ENCODE measurements at places on chromosomes 4 and X.

DNA sequence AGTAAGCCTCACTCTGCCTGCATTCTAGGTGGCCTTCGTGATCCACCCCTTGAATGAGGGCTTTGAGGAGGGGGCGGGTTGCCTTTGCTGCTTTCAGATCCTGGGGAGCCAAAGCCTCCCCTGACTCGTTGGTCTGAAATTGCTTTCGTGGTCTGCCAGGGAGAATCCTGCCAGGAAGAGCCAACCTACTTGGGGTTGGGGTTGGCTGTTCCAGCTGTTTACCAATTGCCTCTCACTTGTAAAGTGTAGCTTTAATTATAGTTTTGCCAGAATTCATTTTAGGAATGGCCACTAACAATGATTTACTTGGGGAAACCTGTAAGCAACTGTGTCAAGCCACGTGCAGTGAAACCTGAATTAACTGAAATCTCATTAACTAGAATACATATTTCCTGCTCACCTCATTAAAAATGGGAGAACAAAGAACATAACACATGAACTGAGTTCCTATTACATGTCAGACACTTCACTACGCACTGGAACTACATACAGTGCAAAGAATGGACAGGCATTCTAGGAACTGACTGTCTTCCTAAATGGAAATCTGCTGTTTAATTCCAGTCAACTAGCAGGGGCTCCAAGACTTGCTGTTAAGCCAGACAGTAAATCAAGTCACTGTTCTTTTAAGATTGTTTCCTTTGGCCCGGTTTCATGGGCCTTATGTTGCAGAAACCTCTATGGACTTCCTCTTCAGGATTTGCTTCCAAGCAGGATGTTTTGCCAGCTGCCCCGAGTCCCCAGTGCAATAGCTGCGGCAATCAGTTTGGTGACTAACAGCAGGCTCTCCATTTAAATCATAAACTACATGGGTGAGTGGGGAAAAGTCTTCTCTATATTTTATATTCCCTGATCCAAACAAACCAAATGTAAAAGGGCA is 16.4 kb upstream of the NKRF start:
- DNase-seq, result no peak

- DNase-seq, result no peak
Measured at GRCh38 chr4:4392501-4393183, 5.7 kb downstream of the NSG1 start.

DNA sequence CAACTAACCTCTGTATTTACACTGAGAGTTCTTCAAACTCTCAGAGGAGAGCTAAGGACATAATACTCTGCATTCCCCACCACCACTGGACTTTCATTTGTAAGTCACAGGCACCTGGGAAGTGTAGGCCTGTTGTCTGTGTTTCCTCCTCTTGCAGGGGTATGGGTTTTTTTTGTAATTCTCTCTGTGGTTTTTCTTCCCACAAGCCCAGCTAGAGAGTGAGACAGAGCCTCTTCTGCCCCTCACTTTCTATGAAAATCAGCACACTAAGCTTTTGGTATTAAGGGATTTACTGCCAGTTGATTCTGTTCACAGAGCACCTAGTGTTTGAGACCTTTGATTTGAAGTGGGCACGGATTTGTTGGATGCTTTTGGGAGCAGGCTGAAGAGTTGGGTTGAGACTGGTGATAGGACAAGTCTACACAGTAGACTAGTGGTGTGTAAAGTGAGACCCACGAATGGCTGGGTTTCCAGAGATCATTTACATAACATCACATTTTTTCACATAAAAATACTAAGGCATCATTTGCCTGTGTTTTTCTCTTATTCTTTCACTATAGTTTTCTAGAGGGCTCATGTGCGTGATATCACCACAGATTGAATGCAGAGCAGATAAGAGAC is 28.9 kb upstream of the WDR17 start:
- no peak for DNase-seq

DNA sequence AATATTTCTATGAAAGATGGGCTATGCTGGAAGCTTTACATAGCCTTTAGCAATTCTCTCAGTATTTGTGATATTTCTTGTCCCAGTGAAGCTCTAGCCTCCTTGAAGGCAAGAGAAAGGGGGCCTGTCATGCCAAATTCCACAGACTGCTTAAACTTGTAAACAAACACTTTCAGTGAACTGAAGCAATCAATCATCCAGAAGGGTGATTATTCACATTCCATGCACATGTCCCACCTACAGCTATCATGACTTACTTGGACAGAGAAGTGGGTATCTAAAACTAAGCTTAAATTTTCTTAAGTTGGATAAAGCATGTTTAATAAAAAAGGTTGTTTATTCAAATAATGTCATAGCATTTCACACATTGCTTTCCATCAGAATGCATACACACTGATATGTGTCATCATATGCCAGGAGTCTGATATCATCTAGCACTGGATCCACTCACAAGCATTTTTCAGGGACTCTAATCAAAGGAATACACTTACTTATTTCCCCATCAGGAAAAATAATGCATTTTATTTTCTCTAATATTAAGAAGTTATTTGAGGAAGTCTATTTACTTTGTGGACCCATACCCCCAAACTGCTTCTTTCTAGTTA is 1.2 kb upstream of the FSTL5 start:
- DNase-seq, result no peak

- DNase-seq, result no peak
Measured at GRCh38 chr4:172892300-172892699, 276.3 kb upstream of the GALNT7 start.

DNA sequence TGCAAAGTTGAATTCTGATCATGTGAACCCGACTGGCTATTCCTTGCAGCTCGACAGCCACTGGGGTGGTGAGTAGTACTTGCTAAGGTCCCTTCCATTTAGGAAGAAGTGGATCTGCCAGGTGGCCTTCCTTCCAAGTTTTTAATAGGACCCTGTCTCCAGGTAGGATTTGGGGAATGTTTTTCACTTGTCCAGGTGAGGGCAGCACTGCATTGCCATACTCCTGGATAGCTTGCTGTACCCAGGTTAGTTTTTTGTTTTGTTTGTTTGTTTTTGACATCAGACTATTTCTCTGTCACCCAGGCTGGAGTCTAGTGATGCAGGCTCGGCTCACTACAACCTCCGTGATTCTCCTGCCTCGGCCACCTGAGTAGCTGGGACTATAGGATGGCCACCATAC is 29.8 kb downstream of the SAGE1 start:
- DNase-seq, result no peak

GRCh38 chrX:72304877-72305276 is 837 bp downstream of the CITED1 start:
- DNase-seq, result no peak

DNA sequence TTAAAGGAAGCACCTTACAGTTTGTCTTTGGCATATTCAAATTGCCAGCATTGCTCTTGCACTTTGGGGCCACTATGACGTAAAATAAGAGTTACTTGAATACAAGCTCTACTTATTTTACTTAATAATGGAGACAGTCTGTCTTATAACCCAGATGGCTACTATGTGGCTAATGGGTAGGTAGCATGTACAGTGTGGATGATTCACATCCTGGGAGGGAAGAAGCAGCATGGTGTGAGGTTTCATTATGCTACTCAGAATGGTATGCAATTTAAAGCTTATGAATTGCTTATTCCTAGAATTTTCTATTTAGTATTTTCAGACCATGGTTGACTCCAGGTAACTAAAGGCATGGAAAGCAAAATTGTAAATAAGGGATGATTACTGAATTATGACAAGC is 761.8 kb upstream of the ATOH1 start:
- no peak for DNase-seq
